ENCODE measurements at places on chromosomes 2 and 18. TPM values are rescaled to one million over a fixed set of nuclear protein-coding genes. Genes with fewer than 3 reads are reported as not detected.

The DNAJC5G gene
- 0.14 TPM for polyA plus RNA-seq

The GDF7 gene
- polyA plus RNA-seq, result 0.56 TPM

The IRS1 gene
- 3.7 TPM for polyA plus RNA-seq

The LOXHD1 gene
- 0.04 TPM for polyA plus RNA-seq

The BUB1 gene
- polyA plus RNA-seq, result 2.3 TPM

The CDKL4 gene
- polyA plus RNA-seq, result not detected

The HOXD10 gene
- 0.31 TPM for polyA plus RNA-seq

The CYRIA gene
- polyA plus RNA-seq, result 1.0 TPM

The BIN1 gene
- 4.6 TPM for polyA plus RNA-seq

The TRPM8 gene
- not detected for polyA plus RNA-seq

The LIPG gene
- 0.47 TPM for polyA plus RNA-seq

The MARCO gene
- polyA plus RNA-seq, result 0.18 TPM

The RAB12 gene
- 20.8 TPM for polyA plus RNA-seq

The CTDP1 gene
- polyA plus RNA-seq, result 10.8 TPM

The UGT1A3 gene
- polyA plus RNA-seq, result 0.07 TPM

The CD207 gene
- polyA plus RNA-seq, result 10.2 TPM

The ZSWIM2 gene
- not detected for polyA plus RNA-seq

The FSIP2 gene
- 0.06 TPM for polyA plus RNA-seq

The MGAT5 gene
- 4.4 TPM for polyA plus RNA-seq

The UGT1A4 gene
- 2.5 TPM for polyA plus RNA-seq

The TEKT4 gene
- 0.10 TPM for polyA plus RNA-seq

The DSG2 gene
- 3.2 TPM for polyA plus RNA-seq

The GALNT5 gene
- 3.1 TPM for polyA plus RNA-seq

The LRP1B gene
- 0.02 TPM for polyA plus RNA-seq

The CYBRD1 gene
- polyA plus RNA-seq, result 8.4 TPM

The CXCR1 gene
- polyA plus RNA-seq, result 0.08 TPM

The MC4R gene
- not detected for polyA plus RNA-seq

The LAPTM4A gene
- 148 TPM for polyA plus RNA-seq

The SERPINB12 gene
- 0.16 TPM for polyA plus RNA-seq

The REG1B gene
- 0.34 TPM for polyA plus RNA-seq

The INSIG2 gene
- polyA plus RNA-seq, result 7.5 TPM

The SCN1A gene
- polyA plus RNA-seq, result not detected

The PLEKHH2 gene
- polyA plus RNA-seq, result 2.6 TPM

The YWHAQ gene
- 163 TPM for polyA plus RNA-seq

The HSBP1L1 gene
- 96.9 TPM for polyA plus RNA-seq

The TXNL4A gene
- polyA plus RNA-seq, result 66.7 TPM

The TGIF1 gene
- polyA plus RNA-seq, result 29.7 TPM

The CTAGE1 gene
- not detected for polyA plus RNA-seq

The G6PC2 gene
- polyA plus RNA-seq, result 0.01 TPM

The SOX11 gene
- polyA plus RNA-seq, result not detected

The ANKRD62 gene
- 0.45 TPM for polyA plus RNA-seq

The PER2 gene
- polyA plus RNA-seq, result 4.9 TPM

The SPATA3 gene
- not detected for polyA plus RNA-seq

The RANBP2 gene
- 10.1 TPM for polyA plus RNA-seq

The OSBPL6 gene
- polyA plus RNA-seq, result 0.73 TPM

The KCNE4 gene
- polyA plus RNA-seq, result 0.24 TPM

The SNORC gene
- 2.4 TPM for polyA plus RNA-seq
